ENCODE measurements at places on chromosomes 5 and 9. TPM values are rescaled to one million over a fixed set of nuclear protein-coding genes. Genes with fewer than 3 reads are reported as not detected.

GRCh38 chr9:68966496-68966944, 47.4 kb downstream of the PRKACG start:
- H3K4me3 ChIP-seq, result no peak overlapping the region
- no peaks in the 10 kb centered on the region for H3K36me3 ChIP-seq
- DNase-seq, result no peak
- no peak overlapping the region for H3K27ac ChIP-seq
- H3K27me3 ChIP-seq, result no peaks in the 10 kb centered on the region

DNA sequence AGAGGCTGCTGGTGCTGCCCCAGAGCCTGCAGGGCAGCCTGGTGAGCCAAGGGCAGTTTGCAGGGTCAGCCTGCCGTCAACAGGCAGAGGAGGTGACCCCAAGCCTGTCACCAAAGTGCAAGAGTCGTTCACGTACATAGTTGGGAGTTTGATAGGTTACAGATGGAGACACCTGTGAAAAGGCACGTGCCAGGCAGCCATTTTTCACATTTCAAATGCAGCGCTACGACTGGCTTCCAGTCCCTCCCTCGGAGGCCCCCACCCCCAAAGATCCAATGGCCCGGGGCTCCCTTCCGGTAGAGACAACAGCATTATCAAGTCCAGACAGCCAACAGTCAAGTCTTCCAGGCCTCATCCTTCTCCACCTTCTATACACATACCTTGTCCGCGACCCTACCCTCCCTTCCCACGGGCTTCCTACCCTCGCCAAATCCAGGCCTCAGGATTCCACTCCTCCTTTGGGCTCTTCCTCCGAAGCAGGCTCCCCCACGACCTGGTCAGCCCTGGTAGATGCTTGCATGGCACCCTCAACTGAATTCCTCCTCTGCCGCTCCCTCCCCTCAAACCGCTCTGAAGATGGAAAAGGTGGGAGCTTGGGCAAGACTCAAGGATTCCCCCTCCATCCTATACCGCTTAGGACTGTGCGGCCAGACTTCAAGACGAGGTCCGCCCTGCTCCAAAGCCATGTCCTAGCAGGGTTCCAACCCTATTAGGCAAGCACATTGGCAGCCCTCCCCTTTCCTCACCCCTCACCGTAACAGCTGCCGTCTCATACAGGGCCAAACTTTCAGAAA, 13.2 kb downstream of the HNRNPH1 start:
- DNase-seq, result no peak
- H3K36me3 ChIP-seq, result peaks cover 98% of the 10 kb centered on the region
- H3K4me3 ChIP-seq, result no peak overlapping the region
- H3K4me1 ChIP-seq, result peaks cover 23% of the 10 kb centered on the region
- H3K27ac ChIP-seq, result no peak overlapping the region

Gene IFNB1
- total RNA-seq, result not detected

DNA sequence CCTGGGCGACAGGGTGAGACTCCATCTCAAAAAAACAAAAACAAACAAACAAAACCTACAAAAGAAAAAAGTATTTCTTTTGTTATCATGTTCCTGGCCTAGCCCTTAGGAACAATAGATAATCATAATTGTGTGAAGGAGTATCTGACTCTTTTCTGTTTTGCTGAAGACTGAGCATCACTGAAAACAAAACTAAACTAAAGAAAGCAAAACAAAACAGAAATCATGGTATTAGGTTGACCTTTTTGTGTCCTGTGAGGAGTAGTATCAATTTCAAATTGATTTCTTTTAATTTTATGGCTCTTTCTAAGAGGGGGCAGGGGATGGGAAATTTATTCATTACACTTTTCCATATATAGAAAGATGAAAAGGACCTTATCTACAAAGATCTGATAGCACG, 246.0 kb downstream of the YTHDC2 start:
- H3K36me3 ChIP-seq, result no peaks in the 10 kb centered on the region
- H3K27ac ChIP-seq, result no peak overlapping the region
- no peaks in the 10 kb centered on the region for H3K4me1 ChIP-seq
- H3K27me3 ChIP-seq, result no peaks in the 10 kb centered on the region

Gene PLPP7
- total RNA-seq, result 1.7 TPM

GRCh38 chr9:89036383-89036782, 45.1 kb downstream of the S1PR3 start:
- no peaks in the 10 kb centered on the region for H3K27me3 ChIP-seq
- no peak overlapping the region for H3K27ac ChIP-seq
- no peaks in the 10 kb centered on the region for H3K36me3 ChIP-seq
- no peak for DNase-seq
- H3K4me3 ChIP-seq, result no peak overlapping the region
- peaks cover 12% of the 10 kb centered on the region for H3K4me1 ChIP-seq

DNA sequence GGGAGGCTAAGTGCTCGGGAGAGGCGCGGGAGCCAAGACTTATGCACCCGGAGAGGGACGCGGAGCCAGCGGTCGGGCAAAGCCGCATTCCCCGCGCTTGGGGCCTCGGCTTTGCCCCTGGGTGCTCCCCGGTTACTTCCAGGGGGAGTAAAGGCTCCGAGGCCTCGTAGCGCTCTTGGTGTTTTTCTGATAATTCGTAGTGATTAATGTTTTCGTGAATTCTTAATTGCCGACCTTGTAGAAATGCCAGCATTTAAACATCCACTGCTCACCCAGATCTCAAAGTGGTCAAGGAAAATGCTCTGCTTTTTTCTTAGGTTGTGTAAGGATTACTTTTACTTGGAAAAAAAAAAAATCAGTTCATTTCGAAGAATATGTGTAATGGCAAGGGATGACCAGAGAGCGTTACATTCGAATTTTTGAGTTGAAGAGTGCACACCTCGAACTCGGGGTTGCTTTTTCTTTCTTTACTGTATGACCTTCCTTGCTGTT, 654 bp upstream of the TUT7 start:
- H3K36me3 ChIP-seq, result peaks cover 17% of the 10 kb centered on the region
- no peak for DNase-seq
- H3K27ac ChIP-seq, result peak overlapping the region; percentile 95
- H3K4me3 ChIP-seq, result peak overlapping the region; percentile 96
- H3K4me1 ChIP-seq, result peaks cover 44% of the 10 kb centered on the region

GRCh38 chr5:8418049-8418426, 549.1 kb downstream of the MTRR start:
- H3K4me3 ChIP-seq, result no peak overlapping the region
- H3K4me1 ChIP-seq, result no peaks in the 10 kb centered on the region
- no peaks in the 10 kb centered on the region for H3K27me3 ChIP-seq
- DNase-seq, result no peak

- no peaks in the 10 kb centered on the region for H3K27me3 ChIP-seq
- no peaks in the 10 kb centered on the region for H3K36me3 ChIP-seq
- H3K27ac ChIP-seq, result no peak overlapping the region
- H3K4me3 ChIP-seq, result no peak overlapping the region
- no peak for DNase-seq
Observed at GRCh38 chr5:149128023-149128875, 13.0 kb upstream of the ABLIM3 start.

Gene PDCD1LG2
- 9.0 TPM for total RNA-seq

- H3K27me3 ChIP-seq, result no peaks in the 10 kb centered on the region
- H3K4me3 ChIP-seq, result no peak overlapping the region
- peaks cover 10% of the 10 kb centered on the region for H3K4me1 ChIP-seq
- no peak for DNase-seq
Observed at GRCh38 chr5:73654171-73654811, 28.3 kb downstream of the ARHGEF28 start.

Gene INSL4
- not detected for total RNA-seq

- no peaks in the 10 kb centered on the region for H3K36me3 ChIP-seq
- no peaks in the 10 kb centered on the region for H3K27me3 ChIP-seq
- no peaks in the 10 kb centered on the region for H3K4me1 ChIP-seq
- no peak overlapping the region for H3K27ac ChIP-seq
- H3K4me3 ChIP-seq, result no peak overlapping the region
Observed at GRCh38 chr5:41629897-41630296, 119.5 kb upstream of the PLCXD3 start.

GRCh38 chr9:123361086-123361730, 5.2 kb downstream of the CRB2 start:
- no peaks in the 10 kb centered on the region for H3K36me3 ChIP-seq
- no peaks in the 10 kb centered on the region for H3K27me3 ChIP-seq
- no peak overlapping the region for H3K27ac ChIP-seq
- H3K4me3 ChIP-seq, result no peak overlapping the region
- DNase-seq, result peak; percentile 40
- H3K4me1 ChIP-seq, result peaks cover 5% of the 10 kb centered on the region

GRCh38 chr5:38009749-38010358, 170.0 kb upstream of the GDNF start:
- H3K4me3 ChIP-seq, result no peak overlapping the region
- H3K36me3 ChIP-seq, result no peaks in the 10 kb centered on the region
- H3K27me3 ChIP-seq, result no peaks in the 10 kb centered on the region
- no peak for DNase-seq

DNA sequence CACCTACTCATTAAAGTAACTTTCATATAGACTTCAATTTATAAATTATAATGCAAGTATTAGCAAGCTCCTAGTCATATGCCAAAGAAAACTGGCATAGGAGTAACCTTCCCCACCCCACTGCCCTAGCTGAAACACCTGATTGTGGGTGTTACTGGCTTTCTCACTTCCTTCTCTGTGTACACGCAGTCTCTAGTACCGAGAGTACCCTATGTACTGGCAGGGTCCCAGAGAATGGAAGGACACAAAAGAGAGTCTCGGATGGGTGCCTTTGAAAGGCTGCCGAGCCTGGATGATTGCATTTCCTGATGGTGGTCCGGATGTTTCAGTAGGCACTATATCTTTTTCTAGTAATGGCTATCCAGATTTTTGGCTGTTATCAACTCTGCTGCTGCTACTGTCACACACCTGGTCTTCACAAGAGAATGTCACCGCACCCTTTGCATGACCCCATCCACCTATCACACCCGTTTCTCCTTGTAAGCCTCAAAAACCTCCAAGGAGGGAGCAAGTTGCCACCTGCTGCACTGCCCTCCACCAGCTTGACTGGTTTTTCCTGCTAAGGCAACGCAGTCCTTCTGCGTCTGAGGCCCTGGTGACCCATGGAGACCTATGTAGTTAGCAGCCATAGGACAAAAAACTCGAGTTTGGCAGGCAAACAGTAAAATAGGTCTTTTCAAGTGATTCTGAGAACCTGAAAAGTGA, 53.8 kb upstream of the CLINT1 start:
- H3K27ac ChIP-seq, result peak overlapping the region; percentile 59
- no peaks in the 10 kb centered on the region for H3K27me3 ChIP-seq
- no peaks in the 10 kb centered on the region for H3K36me3 ChIP-seq
- no peak overlapping the region for H3K4me3 ChIP-seq
- peaks cover 33% of the 10 kb centered on the region for H3K4me1 ChIP-seq
- peak; percentile 64 for DNase-seq

DNA sequence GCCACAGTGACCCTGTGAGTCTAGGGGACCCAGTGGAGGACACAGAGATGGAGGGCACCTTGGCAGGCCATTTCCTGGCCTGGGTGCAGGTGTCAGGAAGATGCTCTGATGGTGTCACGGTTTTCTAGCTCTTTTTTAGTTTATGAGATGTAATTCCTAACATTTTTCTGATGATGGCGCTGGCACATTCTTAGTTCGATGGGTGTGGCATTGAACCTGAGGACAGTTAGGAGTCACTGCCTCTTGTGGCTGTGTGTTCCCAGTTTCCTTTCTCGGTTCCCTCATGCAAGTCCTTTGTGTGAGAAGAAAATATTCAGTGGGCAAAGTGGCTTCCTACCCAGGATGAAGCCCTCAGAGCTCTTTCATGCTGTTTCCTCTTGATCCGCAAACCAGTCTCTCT, 129.4 kb upstream of the ICE1 start:
- no peak overlapping the region for H3K4me3 ChIP-seq
- H3K27me3 ChIP-seq, result no peaks in the 10 kb centered on the region
- no peak for DNase-seq
- H3K4me1 ChIP-seq, result no peaks in the 10 kb centered on the region

DNA sequence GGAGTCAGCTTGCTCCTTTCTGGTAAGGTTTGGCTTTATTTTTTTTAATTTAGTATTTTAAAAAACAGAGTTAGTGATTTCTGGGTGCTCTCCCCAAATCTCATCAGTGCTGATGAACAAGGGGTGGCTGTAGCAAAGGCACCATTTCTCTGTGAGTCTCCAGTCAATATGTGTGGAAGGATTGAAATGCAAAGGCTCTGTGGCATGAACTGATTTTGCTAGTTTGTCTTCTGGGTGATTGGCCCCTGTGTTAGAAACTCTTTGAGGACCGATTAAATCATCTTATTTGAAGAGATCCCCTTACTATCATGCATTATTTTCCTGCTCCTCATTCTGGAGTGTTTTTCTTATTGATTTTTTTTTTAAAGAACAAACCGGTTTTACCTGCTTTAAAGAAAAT, 596 bp downstream of the TEK start:
- H3K27ac ChIP-seq, result peak overlapping the region; percentile 65
- H3K27me3 ChIP-seq, result no peaks in the 10 kb centered on the region
- H3K36me3 ChIP-seq, result no peaks in the 10 kb centered on the region
- H3K4me1 ChIP-seq, result peaks cover 8% of the 10 kb centered on the region

DNA sequence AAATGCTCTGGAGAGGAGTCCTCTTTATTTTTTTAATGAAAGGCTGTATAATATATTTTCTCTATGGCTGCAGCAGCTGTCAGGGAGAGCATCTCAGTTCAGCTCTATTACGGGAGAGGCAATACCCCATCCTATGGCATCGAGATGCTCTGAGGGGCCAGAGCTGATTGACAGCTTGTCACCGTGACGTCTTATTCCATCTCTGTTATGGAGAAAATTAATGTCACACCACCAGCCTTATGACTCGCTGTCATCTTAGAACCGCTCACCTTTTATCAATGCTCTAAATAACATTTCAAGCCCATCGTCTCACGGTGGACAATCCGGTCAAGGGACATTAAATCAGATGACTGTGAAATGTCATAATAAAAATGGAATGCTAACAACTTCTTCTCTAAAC, 273.5 kb downstream of the SLF1 start:
- no peak overlapping the region for H3K4me3 ChIP-seq
- no peaks in the 10 kb centered on the region for H3K27me3 ChIP-seq

DNA sequence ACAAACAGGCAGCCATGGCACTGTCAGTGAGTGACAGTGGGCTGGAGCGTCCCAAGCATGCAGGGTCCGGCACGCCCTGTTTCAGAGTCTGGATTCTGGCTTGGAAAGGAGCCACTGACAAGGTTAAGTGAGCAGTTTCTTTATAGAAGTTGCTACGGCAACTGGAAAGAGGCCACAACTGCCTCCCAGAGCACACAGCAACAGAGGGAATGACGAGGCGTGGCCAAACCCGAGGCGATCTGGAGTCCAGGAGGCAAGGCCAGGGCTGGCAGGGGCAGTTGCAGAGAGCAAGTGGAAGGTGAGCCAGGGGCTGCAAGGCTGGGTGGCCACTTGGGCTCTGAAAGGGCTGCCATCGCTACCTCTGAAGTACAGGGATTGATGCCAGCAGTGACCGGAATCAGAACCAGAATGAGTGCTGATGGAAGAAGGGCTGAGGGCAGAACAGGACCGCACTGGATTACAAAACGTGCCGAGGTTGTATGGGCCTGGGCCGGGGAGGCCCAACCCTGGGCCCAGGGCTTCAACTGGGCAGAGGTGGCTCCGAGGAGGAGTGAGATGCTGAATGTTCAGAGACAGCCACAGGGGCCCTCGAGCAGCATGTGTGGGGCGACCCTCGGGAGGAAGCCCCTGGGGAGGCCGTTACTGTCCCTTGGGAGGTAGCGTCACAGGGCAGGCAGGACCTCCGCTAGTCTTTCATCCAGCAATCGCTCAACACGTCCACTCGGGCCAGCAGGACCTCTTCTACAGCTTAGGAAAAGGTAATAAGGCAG, 4.6 kb downstream of the MRPL41 start:
- no peak overlapping the region for H3K4me3 ChIP-seq
- no peak overlapping the region for H3K27ac ChIP-seq
- no peak for DNase-seq
- no peaks in the 10 kb centered on the region for H3K27me3 ChIP-seq
